ENCODE measurements at places on chromosomes 7 and 10. TPM values are rescaled to one million over a fixed set of nuclear protein-coding genes. Genes with fewer than 3 reads are reported as not detected.

DNA sequence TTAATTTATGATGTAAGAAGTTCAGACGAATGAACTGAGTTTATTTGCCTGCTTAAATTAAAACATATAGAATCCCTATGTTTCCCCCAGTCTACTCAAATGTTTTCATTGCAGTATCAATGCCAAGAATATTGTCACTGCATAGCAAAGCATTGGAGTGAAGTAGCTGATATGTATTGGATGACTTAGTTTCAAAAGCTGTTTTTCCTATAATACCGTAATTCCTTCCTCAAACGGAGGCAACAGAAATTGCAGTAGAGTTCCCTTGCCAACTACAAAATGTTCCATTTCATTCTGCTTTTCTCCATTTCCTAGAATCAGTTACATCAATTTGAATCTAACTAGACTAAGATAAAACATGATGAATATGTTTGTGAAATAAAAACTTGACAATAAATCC, 174.1 kb downstream of the CNTNAP2 start:
- no peak for DNase-seq

GRCh38 chr10:74871595-74872382, 45.4 kb downstream of the KAT6B start:
- no peak for DNase-seq

DNA sequence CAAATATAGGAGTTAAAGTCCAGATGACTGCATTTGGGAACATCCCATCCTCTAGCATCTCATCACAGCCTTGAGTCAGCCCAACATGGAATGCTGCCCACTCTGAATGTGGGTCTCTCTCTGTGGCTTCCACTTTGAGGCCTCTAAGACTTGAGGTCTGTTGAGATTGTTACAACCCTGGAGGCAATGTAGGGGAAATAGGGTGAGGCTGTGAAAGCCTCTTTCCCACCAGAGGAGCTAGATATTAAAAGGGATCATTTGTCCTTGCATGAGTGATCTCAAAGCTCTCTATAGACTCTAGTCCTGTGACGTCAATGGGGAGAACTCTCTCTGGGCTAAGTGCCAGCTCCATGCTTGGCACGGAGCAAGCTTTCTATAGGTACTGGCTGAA, 6.4 kb upstream of the GOLGA7B start:
- DNase-seq = no peak

OR2A7 gene
- total RNA-seq = not detected

RAB11FIP2 gene
- total RNA-seq = 5.0 TPM

ANKRD26 gene
- 5.0 TPM for total RNA-seq

GRCh38 chr10:129031844-129032150, 435.2 kb upstream of the MGMT start:
- no peak for DNase-seq

- DNase-seq = peak; percentile 65
These were observed 166.9 kb upstream of the RNF32 start for GRCh38 chr7:156473476-156474240.

GRCh38 chr10:97584060-97584797, at the start of gene HOGA1:
TSS of gene HOGA1 (plus strand) at chr10:97584389. CDS start at chr10:97584704, 315 bp downstream.
- peak; percentile 54 for DNase-seq

- DNase-seq = no peak
These were observed 237.3 kb upstream of the SLC26A5 start for GRCh38 chr7:103683348-103683747.

NPSR1 gene
- total RNA-seq = not detected

DNA sequence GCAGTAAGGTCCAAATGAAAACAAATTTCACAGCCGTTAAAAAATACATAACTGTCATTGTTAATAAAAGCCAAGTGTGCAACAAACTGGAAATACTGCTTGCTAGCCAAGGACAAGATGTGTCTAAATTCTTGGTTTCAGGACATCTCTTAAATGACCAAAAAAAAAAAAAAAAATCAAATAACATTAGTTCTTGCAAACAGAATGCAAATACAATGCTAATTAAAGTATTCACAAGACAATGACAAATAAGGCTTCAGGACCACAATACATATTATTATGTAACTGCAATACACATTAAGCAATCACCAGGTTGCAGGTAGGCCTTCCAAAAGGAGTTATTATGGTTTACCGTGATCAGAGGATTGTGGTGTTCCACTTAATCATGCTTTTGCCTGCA, 3.6 kb downstream of the ARHGAP21 start:
- no peak for DNase-seq

All from lung microvascular endothelial cell (primary cell).